Inflammatory macrophage treated with lipopolysaccharide for 4 hours (primary cell): ENCODE measurements at places on chromosomes 5 and 9.

GRCh38 chr5:34685485-34686165 is 29.5 kb downstream of the RAI14 start:
- peak; percentile 14 for DNase-seq

DNA sequence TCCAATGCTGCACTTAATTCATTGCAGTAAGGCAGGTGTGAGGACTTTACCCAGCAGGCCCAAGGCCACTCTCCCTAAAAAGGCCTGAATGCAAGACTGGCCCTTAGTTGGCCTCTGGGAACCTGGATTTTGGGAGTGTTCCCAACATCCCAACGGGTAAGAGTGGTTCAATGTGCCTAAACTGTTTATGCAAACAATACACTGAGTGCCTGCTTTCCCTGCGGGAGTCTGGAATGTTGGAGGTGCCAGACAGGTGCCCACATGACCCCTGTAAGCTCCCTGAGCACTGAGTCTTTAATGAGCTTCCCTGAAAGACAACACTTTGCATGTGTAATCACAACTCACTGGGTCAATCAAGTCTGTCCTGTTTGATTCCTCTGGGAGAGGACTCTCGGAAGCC is 37.4 kb downstream of the NSUN2 start:
- DNase-seq, result no peak

- no peak for DNase-seq
Observed at GRCh38 chr5:78621291-78621738, 27.3 kb downstream of the LHFPL2 start.

DNA sequence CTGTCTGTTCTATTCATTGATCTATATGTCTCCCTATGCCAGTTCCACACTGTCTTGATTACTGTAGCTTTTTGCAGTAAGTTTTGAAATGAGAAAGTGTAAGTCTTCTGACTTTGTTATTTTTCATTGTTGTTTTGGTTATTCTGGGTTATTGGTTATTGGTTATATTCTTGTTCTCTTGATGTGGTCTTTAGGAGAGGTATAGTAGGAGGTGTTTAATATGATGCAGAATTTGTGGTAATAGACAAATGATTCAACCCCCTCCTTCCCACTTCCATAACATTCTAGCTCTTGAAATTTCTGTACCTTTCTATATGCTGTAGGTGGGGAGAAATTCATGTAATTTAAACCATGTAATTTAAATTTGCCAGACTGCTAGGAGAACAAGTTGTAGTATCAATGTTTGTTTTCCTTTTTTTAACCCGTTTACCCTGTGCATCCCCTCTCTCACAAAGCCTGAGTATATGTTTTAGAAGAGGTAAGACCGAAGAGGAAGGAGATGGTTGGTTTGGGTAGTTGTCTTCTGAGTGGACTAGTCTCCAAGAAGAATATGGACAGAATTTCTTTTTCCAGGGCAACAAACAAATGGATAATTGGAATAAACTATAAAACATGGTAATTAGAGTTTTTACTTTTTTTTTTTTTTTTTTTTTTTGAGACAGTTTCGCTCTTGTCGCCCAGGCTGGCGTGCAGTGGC is 19.2 kb downstream of the ANKHD1 start:
- DNase-seq, result no peak

GRCh38 chr9:108687006-108687987 is 168.5 kb downstream of the ACTL7B start:
- no peak for DNase-seq

GRCh38 chr5:22998774-22999173 is 145.6 kb upstream of the CDH12 start:
- no peak for DNase-seq

DNA sequence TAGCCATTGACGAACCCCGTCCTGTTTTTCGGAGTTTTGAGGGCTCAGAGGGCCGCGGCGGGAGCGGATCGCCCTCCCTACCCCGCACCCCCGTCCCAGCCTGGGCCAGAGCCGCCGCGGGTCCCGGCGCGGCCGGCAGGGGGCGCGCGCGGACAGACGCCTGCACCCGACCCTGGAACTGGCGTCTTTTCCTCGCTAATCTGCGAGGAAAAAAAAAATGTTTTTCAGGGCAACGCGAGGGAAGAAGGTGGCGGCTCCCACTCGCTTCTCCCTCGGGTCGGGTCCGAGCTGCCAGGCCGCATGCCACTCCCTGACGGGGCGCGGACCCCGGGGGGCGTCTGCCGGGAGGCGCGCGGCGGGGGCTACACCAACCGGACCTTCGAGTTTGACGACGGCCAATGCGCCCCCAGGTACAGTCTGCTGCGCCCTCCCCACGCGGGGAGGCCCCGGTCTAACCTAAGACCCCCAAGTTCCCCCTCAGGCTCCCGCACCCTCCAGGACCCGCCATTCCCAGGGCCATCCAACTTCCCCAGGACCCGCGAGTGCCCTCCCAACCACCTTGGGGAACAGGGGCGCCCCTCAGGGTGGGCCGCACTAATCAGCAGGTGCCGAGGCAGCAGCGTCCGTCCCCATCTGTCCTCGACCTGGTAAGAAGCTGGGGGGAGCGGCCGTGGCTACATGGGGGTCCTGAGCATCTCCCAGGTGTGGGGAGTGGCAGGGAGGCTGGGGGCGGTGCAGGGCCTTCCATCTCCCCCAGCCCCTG is at the start of gene KCNT1:
Gene KCNT1 (plus strand): TSS at position 227 of the 763 bp plus-strand sequence. CDS start 74 bp downstream, at position 301.
- peak; percentile 6 for DNase-seq

DNA sequence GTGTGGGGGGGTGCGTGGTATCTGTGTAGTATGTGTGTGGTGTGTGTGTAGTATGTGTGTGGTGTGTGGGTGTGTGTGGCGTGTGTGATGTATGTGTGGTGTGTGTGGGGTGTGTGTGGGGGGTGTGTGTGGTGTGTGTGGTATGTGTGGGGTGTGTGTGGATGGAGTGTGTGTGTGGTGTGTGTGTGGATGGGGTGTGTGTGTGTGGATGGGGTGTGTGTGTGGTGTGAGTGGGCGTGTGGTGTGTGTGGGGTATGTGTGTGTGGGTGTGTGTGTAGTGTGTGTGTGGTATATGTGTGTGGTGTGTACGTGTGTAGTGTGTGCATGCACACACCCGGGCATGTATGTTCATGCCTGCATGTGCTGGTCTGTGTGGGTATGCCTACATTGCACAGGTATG is 420.9 kb upstream of the DAP start:
- no peak for DNase-seq

DNA sequence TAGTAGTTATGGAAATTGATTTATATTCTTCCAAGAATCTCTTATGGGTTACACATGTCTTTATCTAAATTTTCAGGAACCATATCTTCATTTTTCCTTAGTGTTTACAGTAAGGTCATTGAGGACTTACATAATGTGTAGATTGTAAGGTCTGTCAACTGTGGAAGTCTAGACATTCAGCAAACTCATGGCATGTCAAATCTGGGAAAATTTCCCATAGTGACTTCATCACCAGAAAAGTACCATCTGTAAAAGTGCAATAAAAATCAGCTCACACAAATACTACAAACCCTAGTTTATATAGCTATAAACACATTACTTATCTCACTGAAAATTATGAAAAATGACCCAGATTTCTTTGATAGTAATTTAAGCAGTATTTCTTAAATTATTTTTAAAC is 419.4 kb downstream of the MTRR start:
- no peak for DNase-seq

DNA sequence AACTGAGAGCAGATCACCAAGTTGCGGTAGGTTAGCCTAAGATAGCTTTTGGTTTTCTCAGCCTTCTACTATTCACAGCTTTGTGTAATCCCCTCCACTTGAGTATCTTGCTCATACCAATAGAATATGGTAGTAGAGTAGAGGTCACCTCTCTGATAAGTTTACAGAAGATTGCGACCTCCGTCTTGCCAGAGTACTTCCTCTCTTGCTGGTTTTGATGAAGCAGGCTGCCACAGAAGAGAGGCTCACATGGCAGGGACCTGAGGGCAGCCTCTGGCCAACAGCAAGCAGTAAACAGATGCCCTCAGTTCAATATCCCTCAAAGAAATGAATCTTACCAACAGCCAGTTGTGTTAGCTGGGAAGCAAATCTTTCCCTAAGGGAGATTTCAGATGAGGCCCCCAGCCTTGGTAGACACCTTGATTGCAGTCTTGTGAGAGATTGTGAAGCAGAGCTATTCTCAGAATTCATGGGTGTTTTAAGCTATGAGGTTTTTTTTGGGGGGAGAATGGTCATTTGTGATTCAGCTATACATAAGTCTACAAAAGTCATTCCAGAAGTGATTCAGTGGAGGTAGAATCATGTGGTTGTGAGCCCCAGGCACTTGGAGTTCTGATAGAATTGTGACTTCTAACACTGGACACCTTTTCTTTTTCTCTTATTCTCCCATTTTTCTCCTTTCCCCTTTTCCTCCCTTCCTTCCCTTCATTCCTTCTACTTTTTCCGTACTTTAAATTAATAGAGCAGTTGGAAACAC is 22.7 kb upstream of the CDKN2B start:
- peak; percentile 44 for DNase-seq

DNA sequence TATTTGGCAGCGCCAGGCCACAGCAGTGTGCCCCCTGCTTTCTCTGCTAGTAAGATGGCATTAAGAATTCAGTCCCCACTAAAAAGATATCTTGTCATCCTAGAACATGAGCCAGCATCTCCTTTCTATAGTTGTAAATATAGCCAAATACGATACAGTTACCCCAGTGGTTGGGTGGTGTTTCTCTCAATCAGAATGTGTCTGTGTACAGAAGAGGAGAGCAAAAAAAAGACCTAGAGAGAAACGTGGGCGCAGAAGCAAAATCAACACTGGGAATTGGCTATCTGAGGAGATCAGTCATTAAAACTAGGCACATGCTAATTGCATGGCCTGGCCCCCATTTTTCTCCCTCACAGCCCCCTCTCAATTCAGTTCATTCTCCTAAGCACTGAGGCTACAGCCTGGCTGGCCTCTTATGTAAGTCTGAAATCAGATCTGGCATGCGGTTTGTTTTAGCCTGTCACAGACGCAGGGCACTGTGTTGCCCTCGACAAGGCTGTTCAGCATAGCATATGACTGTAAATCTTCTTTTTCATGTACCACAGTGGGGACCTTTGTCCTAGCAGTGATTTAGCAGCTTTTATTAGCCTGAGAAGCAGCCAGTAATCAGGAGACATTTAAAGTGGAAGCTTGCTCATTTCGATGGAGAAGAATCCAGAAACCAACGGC is 57.8 kb downstream of the RORB start:
- DNase-seq, result no peak

DNA sequence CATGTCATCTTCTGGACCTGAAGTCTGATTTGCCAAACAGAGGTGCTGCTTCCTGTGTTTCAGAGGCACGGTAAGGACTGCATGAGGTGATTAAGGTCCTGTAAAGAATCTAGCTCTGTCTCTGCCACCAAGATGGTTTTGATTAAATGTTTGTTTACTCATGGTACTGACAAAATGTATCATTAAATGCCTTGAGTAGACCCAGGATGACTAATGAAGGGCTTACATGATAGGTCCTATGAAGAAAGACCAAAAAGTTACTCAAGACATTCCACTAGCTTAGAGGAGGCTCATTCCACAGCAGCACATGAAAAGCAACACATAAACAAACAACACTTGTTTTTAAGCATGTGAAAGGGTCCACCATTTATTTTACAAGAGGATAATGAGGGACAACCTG is 100.9 kb downstream of the BOD1 start:
- no peak for DNase-seq

- peak; percentile 70 for DNase-seq
Observed at GRCh38 chr9:78439190-78439865, 142.4 kb downstream of the PSAT1 start.

DNA sequence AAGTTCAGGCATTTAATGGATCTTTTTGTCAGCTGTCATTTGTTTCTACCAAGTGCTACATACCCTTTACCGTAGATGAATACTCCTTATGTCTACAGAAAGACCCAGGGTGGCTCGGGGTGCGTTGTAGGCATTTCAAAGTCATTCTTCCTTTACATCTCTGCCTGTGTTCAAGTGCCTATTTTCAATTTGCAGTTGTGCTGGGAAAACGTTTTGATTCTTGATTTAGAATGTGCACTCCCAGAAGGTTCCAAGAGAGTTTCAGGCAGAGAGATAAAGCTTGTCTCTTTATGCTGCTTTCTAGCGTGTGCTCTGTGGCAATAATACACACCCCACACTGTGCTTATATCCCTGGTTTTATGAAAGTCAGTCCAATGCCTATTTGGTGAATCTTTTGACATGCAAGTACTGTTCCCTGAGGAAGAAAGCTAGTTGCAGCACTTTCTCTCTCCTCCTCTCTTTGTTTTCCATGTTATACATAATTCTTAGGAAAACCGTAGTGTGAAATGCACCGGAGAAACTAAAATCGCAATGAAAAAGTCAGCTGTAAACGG is 828.1 kb upstream of the ZNF608 start:
- no peak for DNase-seq

- no peak for DNase-seq
Observed at GRCh38 chr5:56668996-56669395, 146.4 kb upstream of the MAP3K1 start.

GRCh38 chr5:14436801-14437542 is 144.6 kb upstream of the OTULINL start:
- DNase-seq, result no peak

- DNase-seq, result no peak
Observed at GRCh38 chr5:108557686-108558085, 175.8 kb upstream of the FBXL17 start.

- DNase-seq, result no peak
Observed at GRCh38 chr9:93255994-93256877, 72.3 kb downstream of the WNK2 start.

- no peak for DNase-seq
Observed at GRCh38 chr9:126157423-126157822, 169.2 kb upstream of the MVB12B start.

DNA sequence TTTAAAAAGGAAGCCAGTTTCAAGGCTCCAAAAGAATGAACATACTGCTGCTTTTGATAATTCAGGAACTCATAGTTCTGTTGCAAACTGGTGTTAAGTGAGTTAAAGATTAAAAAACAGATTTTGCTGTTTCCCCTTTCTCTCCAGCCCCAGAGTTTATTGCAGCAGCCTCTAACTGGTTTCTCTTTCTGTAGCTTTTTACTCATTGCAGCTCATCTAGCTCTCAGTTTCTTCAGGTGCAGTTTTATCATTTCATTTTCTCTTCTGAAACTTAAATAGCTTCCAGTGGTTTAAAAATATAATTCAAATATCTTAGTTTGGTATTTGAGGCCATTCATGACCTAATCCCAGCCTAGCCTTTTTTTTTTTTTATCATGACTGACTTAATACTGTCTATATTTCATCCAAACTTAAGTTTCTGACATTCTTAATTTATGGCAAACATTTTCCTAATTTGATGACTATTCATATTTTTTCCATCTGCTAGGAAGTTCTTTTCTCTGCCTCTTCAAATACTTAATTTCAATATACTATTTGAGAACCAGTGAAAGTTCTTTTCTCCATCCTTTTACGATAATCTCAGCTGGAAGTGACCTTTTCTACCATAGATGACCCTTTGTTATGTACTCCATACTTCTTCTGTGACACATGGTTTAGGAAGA is 252.7 kb upstream of the GRIA1 start:
- no peak for DNase-seq

GRCh38 chr5:143350751-143351602 is 52.5 kb downstream of the NR3C1 start:
- DNase-seq, result peak; percentile 67

- no peak for DNase-seq
Observed at GRCh38 chr5:37867654-37868053, 27.8 kb upstream of the GDNF start.
